ENCODE measurements at places on chromosomes 7 and 10.

- DNase-seq = no peak
Observed at GRCh38 chr7:139682136-139683013, 95.4 kb downstream of the HIPK2 start.

GRCh38 chr7:79709574-79710409 lies 256.3 kb upstream of the MAGI2 start:
- no peak for DNase-seq

DNA sequence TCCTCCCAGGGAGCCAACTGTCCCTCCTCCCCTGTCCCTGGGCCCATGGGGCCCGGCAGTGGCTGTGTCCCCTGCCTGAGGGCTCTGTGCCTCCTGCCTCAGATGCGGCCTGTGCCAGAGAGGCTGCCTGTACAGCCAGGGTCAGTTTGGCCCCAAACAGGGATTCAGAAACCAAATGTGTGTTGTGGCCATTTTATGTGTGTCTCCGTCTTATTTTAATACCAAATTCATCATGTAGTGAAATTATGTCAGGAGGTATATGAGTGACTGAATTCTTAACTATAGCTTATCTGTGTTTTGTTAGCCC lies 114.8 kb downstream of the NT5C2 start:
- no peak for DNase-seq

DNA sequence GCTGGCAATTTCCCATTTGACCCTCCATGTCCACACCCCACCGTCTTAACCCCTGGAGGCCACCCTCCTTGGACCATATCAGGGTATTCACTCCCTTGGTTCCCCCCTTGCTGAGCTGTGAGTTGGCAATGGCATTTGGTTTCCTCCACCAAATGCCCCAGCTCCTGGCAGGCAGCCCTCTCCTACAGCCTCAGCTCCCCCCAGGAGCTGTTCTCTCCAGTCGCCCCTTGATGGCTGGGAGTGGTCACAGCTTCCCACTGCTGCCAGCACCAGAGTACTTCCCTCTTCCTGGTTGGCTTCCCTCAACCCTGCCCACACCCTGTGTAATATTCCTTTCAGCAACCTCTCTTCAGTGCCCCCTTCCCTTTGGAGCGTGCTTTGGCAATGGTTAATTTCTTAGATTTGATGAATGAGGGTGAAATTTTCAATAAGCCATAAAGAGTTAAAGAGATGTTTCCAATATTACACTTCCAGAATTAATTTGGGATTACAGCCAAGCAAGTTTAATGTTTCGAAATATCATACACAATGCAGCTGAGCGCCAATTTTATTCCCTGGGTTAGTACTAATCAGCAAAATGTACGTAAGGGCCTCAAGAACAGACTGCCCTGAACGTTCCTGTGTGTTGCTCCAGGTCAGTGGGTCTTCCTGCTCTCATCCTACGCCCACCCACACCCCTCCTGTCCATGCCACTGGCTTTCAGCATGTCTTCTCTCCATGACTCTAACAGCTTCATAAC lies 207.1 kb upstream of the NFE2L3 start:
- DNase-seq = no peak

- no peak for DNase-seq
Observed at GRCh38 chr7:135877805-135878204, 99.4 kb downstream of the MTPN start.

- no peak for DNase-seq
Observed at GRCh38 chr7:33630359-33630758, 275.0 kb upstream of the BMPER start.

DNA sequence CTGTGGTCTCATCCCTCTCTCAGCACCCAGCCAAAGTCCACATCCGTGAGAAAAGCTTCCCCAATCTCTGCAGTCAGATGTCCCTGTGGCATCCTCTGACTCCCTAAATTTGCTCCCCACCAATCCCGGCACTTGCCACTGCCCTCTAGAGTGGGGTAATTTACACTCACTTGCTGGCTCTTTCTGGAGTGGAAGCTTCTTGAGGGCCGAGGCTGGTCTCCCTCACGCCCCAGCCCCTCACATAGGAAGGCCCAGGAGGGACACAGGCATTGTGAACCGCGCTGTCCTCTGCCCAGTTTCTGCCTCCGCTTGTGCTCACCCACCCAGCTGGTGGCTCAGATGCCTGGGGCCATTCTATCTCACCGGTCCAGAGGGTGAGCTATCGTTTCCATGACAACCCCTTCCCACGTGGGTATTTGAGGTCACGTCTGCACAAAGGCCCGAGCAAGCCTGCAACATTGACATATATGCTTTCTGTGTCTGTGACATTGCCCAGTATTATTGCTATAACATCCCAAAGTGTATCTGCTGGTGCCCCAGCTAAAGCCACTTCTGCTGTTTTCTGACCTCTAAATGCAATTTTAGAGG lies 97.3 kb upstream of the CTBP2 start:
- DNase-seq = no peak

- DNase-seq = no peak
Observed at GRCh38 chr7:140927351-140927750, 2.6 kb upstream of the BRAF start.

- DNase-seq = no peak
Observed at GRCh38 chr10:72407927-72408600, 53.3 kb upstream of the DNAJB12 start.

DNA sequence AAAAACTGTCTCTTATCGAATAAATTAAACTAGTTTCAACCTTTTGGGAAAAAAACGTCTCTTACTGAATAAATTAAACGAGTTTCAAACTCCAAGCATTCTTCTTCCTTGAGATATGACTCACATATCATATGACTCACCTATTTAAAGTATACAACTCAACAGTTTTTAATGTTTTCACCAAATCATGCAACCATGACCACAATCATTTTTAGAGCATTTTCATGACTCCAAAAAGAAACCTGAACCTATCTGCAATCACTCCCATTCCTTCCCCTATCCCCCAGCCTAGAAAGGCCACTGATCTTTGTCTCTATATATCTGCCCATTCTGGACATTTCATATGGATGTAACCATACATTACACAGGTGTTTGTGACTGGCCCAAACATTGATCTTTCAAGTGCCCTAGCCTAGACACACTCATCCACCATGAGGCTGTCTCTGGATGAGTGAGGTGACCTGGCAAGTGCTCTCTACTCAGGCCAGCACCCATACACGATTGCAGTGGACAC lies 115.3 kb downstream of the PIP4K2A start:
- DNase-seq = no peak

- no peak for DNase-seq
Observed at GRCh38 chr7:136348542-136349192, 371.5 kb upstream of the MTPN start.

- DNase-seq = no peak
Observed at GRCh38 chr7:76302347-76303201, at the start of gene HSPB1. Gene HSPB1 (plus strand): TSS chr7:76302673. CDS start chr7:76302713, 40 bp downstream.

DNA sequence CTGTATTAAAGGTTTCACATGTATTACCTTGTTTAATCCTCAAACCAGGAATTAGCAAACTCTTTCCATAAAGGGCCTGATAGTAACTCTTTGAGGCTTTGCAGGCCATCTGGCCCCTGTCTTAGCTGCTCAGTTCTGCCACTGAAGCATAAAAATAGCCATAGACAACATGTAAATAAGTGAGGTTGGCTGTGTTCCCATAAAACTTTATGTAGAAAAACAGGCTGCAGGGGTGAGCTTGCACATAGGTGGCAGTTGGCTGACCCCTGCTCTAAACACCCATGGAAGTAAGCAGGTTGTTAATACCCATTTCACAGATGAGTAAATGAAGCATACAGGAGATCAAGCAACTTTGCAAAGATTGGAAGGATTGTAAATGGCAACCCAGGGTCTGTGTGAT lies 1279.2 kb upstream of the AUTS2 start:
- no peak for DNase-seq

DNA sequence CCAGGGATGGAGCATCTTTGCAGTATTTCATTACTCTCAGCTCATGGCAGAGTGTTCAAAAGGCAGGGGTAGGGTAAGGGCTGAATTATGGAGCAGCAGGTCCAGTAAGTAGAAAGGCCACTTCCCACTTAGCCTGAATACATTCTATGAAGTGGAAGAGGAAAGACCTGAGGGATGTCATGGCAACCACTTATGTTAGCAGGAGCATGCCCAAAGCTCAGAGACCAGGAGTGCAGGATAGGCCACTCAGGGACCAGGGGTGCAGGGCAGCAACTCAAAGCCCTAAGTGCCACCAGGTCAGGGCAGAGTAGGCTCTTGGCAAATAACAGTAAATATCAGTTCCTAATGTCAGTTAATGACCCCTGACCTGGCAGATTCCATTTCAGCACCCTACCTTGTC lies 3.6 kb downstream of the SRI start:
- no peak for DNase-seq

DNA sequence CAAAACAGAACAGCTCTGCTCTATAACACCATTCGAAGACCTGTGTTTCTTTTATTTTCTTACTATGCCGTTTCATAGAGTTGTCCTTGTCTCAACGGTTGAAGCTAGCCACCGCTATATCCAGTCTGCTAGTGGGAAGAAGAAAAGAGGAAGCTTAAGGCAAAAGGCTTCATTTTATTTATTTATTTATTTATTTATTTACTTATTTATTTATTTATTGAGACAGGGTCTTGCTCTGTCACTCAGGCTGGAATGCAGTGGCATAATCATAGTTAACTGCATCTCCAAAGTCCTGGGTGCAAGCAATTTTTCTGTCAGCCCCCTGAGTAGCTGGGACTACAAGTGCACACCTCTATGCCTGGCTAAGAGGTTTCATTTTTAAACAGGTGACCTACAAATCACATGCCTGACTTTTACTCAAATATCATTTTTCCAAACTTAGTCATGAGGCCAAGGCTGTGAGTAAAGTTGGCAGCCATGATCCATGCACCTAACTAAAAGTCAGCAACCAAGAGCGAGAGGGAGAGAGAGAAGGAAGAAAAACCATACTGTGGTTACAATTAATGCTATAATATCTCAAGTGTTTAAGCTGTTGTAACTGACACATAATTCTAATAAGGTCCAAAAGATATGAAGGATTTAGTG lies 1305.3 kb upstream of the LRRTM3 start:
- no peak for DNase-seq

DNA sequence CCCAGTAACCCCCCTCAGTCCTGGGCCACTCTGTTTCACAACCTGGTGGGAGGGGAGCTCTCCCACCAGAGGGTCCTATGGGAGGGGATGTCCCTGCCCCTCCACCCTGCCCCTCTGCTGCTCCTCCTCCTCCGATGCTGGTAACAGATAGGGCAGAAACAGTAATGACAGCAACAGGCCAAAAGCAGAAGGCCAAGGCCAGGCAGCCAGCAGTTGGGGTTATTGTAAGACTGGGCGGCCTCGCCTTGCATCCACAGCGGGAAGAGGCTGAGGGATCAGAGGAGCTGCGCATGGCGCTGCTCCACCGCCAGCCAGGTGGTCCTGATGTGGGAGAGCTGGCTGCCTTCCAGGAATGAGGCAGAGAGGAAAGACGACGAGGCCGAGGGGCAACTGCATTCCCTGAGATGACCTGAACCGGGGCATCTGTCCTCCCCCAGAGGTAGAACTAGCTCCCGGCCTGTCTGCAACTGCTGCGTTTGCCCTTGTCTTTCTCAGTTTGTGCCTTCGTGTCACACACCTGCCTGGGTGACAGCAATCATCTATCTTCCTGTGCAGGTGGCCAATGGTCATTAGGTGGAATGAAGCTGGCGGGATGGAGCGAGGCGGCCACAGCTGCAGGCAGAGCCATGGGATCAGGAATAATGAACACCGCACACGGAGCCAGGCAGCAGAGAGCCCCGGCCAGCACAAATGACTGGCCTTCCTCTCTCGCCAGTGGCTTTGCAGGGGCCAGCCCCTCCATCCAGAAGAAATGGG lies 54.0 kb upstream of the CACUL1 start:
- DNase-seq = no peak

DNA sequence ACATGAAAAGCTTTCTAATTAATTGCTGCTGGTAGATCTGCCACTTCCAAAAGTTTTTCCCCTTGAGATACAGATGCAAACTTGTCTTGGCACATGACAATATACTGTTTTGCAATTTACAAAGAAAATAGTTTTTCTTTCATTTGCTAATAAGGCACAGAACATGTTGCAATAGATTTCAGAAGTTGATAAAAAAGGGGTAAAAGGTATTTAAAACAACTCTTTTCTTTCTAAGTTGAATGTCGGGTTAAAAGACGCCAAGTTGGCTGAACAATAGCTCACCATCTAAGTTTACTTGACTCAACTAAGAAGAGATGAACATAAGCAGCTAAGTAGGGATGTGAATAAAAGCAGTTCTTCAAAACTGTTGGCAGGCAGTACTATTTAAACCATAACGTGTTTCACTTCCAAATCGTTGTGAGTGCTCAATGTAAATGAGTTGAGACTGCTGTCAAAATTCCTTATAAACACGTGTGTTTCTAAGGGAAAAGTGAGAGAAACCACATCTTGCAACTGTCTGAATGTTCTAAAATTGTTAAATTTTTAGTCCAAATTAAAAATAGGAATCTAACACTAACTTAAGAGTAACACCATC lies 14.5 kb upstream of the THSD7A start:
- no peak for DNase-seq

DNA sequence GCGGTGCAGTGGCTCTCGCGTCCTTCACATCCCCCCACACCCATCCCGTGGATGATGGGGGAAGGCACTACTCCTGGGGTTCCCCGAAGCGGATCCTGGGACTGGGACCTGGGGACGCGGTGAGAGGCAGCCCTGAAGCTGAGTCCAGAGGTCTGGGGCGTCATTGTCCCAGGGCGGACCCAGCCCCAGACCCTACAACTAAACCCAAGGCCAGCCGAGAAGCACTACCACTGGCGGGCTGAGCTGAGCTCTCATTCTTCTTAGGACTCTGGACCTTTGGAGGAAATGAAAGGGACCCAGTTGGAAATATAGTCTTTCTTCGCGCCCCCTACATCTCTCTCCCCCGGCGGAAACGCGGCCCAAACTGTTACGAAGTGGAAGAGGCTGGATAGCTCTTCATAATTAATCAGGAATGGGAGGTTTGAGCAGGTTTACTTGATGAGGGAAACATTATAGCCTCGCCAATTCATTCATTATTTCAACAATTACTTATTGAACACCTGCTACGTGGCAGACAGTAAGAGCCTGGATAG lies 389 bp upstream of the FBXL15 start:
- DNase-seq = no peak

DNA sequence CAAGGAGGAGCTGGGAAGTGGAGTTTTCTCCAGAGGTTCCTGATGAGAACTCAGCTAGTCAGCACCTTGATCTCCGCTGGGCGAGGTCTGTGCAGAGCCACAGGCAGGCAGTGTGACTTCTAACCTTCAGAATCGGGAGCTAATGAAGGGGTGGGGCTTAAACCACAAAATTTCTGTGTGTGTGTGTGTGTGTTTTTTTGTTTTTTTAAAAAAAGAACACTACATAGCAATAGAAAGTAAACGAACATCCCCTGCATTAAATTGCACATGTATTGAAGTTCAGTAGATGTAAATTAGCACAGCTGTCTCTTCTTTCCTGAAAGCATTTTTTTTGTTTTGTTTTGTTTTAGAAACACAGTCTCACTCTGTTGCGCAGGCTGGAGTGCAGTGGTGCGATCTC lies 46.2 kb downstream of the RBM17 start:
- no peak for DNase-seq

- DNase-seq = no peak
Observed at GRCh38 chr10:15585303-15585715, 134.4 kb downstream of the ITGA8 start.

Data from left renal pelvis (tissue), 4 donors.